Cerebellum (tissue), 4 donors: ENCODE measurements at places on chromosomes 4 and X. TPM values are rescaled to one million over a fixed set of nuclear protein-coding genes. Genes with fewer than 3 reads are reported as not detected.
A peak's percentile ranks its signal among the peaks of the same experiment; 100 is the strongest.

GRCh38 chrX:20066968-20067708 is 49.6 kb downstream of the MAP7D2 start:
- DNase-seq = peak; percentile 32

GCNA gene
- total RNA-seq = 4.5 TPM

GAR1 gene
- 4.8 TPM for total RNA-seq

ZMAT1 gene
- total RNA-seq = 18.2 TPM

DNA sequence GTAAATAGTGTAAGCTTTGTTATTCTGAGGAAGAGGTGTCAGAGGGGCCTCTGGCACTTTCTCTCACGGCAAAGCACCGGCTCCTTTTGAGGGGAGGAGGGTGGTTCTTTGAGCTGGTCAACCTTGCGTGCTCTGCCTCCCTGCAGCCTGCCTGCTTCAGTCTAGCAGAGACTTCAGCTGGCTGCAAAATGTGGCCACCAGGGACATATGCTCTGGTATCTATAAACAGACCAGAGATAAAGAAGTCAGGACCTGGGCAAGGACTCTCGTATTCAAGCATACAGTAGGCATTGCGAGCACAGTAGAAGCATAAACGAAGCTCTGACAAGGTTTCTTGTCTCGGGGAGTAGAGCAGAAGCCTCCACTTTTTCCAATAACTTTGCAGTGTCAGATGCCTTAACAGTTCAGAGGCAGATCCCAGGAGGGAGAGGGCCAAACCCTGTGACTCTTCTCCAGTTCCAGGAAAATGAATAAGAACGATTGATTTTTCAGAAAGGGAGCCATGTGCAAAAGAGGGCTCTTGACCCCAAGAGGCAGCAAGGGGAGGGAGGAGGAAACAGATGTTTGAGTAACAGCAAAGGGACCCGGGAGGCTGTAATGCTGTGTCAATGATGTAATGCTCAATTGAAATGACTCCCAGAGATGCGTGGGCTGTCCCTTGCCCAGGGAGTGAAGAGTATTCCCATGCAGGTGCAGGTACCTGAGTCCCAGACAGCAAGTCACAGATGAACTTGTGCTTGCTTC is 57.9 kb upstream of the TEX13D start:
- DNase-seq = no peak

GRCh38 chr4:17595471-17596005 is 18.5 kb downstream of the LAP3 start:
- DNase-seq = no peak

MAGEA12 gene
- total RNA-seq = not detected

HDAC6 gene
- 85.7 TPM for total RNA-seq

SPANXC gene
- not detected for total RNA-seq

DNA sequence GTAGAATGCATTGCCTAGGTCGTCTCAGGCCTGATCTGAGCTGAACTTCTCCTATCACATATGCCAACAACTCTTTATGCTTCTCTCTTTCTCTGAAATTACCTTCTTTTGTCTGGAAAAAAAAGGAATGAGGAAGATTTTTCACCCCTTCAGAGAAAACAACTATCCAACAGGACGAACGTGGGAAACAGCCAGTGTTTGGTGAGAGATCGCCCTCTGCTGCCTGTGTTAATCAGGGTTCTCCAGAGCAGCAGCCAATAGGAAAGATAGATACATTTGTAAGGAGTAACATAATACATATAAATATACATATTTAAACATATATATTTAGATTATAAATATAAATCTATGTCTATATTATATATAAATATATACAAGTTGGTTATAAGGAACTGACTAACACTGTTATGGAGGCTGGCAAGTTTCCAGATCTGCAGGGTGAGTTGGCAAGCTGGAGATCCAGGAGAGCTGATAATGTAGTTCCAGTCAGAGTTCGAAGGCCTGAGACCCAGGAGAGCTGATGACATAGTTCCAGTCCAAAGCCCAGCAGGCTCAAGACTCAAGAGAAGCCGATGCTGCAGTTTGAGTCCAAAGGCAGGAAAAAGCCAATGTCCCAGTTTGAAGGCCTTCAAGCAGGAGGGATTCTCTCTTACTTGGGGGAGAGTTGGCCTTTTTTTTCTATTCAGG is 13.3 kb downstream of the CETN2 start:
- no peak for DNase-seq

- no peak for DNase-seq
Observed at GRCh38 chr4:15702941-15703403, at the start of gene BST1. TSS of gene BST1 (plus strand) at chr4:15703065. CDS start at chr4:15703145, 80 bp downstream.

TMPRSS11A gene
- total RNA-seq = not detected

GAGE12F gene
- not detected for total RNA-seq

- DNase-seq = no peak
Observed at GRCh38 chr4:69096111-69096656, at the start of gene UGT2B7. TSS of gene UGT2B7 (plus strand) at chr4:69096474. CDS start at chr4:69096521, 47 bp downstream.

DNA sequence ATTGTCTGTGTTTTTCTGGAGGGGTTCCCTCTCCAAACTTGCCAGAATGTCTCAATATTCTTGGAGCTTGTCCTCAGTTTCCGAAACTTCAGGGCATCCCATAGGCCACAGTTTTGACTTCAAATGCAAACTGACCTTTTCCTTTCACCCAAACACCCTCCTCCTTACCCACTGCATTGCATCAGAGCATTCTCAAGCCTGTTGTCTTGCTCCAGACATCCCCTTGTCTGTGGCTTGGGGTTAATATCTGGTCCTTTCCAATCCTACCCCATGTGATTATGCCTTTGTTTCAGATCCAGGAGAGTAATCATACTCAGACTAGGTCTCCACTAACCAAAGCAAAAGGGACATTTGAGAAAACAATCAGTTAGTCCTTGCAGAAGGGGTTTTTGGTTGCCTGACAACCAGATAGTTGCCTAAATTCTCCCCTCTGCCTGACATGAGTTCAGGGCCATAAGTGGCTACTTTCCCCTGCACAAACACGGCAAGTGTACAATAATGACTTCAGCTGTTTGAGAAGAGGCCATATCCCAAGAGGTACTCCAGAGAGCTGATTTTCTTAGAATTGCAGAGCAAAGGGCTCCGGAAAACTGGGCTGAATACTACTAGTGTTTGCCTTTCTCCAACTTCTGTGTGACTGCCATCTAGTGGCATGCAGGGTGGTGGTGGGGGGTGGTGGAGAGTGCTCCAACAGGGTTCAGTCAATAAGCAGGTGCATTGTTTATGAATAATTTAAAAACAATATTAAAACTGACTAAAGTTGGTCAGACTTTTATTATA is 130.2 kb downstream of the CHRDL1 start:
- peak; percentile 0 for DNase-seq

- no peak for DNase-seq
Observed at GRCh38 chr4:102815981-102816380, 11.4 kb downstream of the UBE2D3 start.

USP17L27 gene
- total RNA-seq = not detected

GRCh38 chr4:116438981-116439729 is 646.2 kb downstream of the TRAM1L1 start:
- no peak for DNase-seq

MAGEB6 gene
- not detected for total RNA-seq

LANCL3 gene
- total RNA-seq = 2.4 TPM

ATP7A gene
- 12.9 TPM for total RNA-seq

KIAA1210 gene
- total RNA-seq = 0.36 TPM

NSDHL gene
- 8.9 TPM for total RNA-seq

GRCh38 chr4:134740290-134740689 is 538.7 kb upstream of the PABPC4L start:
- DNase-seq = no peak
